Parietal lobe (tissue), 2 donors: ENCODE measurements at places on chromosomes 3 and 15. TPM values are rescaled to one million over a fixed set of nuclear protein-coding genes. Genes with fewer than 3 reads are reported as not detected.

Gene RTP1
- total RNA-seq = 0.31 TPM

Gene MEIS2
- total RNA-seq = 283 TPM

Gene ACAN
- total RNA-seq = 0.31 TPM

Gene CPA3
- not detected for total RNA-seq

Gene RBP2
- not detected for total RNA-seq

Gene COL6A5
- total RNA-seq = not detected
